ENCODE measurements at places on chromosomes 2 and 18. TPM values are rescaled to one million over a fixed set of nuclear protein-coding genes. Genes with fewer than 3 reads are reported as not detected.

DNA sequence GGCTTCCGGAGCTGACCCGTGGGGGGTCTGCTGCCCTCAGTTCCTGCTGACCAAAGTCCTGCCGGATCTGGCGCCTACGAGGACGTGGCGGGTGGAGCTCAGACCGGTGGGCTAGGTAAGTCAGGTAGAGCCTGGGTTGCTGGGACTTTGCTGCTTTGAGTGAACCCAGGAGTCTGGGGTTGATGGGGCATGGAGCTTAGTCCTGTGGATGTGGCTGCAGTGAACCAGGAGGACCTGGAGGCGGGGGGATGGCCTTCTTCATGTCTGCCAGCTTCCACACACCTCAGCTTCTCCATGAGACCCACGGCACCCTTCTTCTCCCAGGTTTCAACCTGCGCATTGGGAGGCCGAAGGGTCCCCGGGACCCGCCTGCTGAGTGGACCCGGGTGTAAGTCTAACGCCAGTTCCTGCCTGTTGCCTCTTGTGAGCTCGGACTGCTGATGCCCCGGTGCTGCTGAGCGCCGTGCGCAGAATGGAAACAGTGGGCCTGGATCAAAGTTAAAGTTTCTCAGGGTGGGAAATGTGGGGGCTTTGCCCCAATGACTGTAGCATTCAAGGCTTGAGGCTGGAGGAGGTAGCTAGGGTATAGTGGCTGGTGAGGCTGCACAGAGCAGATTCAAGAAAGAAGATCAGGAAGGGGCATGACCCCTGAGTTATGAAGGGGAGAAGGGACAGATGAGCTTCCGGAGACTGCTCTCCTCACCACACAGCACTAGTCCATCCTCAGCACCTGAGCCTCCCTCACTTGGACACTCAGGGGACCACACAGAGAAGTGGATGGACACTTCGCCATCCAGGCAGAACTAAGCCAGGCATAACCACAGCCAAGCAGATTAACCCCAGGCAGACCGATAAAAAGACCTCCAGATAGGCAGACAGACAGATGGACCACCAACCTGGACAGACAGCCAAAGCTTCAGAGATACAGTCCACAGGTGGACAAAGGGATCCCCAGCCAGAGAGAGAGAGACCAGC is 17.3 kb downstream of the PTPN18 start:
- H3K4me3 ChIP-seq, result peak overlapping the region; percentile 89
- peak overlapping the region; percentile 84 for H3K27ac ChIP-seq
- no peaks in the 10 kb centered on the region for H3K27me3 ChIP-seq

- no peak overlapping the region for H3K27ac ChIP-seq
- no peak overlapping the region for H3K4me3 ChIP-seq
- no peaks in the 10 kb centered on the region for H3K4me1 ChIP-seq
Measured at GRCh38 chr2:197024206-197024605, 97.7 kb upstream of the PGAP1 start.

DNA sequence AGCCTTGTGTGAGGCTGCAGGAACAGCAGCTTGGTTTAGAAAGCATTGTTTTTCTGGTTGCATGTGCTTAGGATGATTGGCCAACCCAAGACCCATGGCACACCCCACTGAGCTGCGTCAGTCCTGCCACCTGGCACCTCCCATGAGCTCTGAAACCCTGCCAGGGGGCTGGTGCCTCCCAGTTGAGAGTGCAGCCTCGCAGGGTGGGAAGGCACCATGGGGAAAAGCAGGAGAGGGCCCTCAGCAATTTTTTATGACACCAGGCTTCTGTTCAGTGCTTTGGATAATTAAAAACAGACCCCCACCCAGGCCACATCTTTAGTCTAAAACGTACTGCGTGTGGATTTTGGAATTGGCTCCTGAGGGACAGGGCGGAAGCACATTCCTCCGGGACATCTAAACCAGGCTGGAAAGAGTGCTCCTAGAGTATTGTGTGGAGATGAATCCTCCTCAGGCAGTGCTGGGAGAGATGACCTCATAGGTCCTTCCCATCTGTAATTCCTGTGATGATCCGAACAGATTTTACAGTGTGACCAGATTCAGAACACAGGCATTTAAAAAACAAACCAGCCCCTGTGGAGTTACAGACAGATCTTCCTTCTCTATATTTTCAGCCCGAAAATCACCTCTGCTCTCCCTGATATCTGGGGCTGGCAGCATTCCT is 438.3 kb downstream of the ZNF521 start:
- no peaks in the 10 kb centered on the region for H3K36me3 ChIP-seq
- no peak overlapping the region for H3K27ac ChIP-seq

- H3K4me1 ChIP-seq, result peaks cover 7% of the 10 kb centered on the region
- H3K27ac ChIP-seq, result no peak overlapping the region
- no peak overlapping the region for H3K4me3 ChIP-seq
- H3K36me3 ChIP-seq, result peaks cover 10% of the 10 kb centered on the region
Measured at GRCh38 chr2:171712051-171712450, 24.8 kb downstream of the DYNC1I2 start.

GRCh38 chr2:149314687-149315086 is 15.7 kb upstream of the LYPD6 start:
- no peaks in the 10 kb centered on the region for H3K27me3 ChIP-seq
- H3K4me1 ChIP-seq, result no peaks in the 10 kb centered on the region
- H3K4me3 ChIP-seq, result no peak overlapping the region
- H3K27ac ChIP-seq, result no peak overlapping the region

DNA sequence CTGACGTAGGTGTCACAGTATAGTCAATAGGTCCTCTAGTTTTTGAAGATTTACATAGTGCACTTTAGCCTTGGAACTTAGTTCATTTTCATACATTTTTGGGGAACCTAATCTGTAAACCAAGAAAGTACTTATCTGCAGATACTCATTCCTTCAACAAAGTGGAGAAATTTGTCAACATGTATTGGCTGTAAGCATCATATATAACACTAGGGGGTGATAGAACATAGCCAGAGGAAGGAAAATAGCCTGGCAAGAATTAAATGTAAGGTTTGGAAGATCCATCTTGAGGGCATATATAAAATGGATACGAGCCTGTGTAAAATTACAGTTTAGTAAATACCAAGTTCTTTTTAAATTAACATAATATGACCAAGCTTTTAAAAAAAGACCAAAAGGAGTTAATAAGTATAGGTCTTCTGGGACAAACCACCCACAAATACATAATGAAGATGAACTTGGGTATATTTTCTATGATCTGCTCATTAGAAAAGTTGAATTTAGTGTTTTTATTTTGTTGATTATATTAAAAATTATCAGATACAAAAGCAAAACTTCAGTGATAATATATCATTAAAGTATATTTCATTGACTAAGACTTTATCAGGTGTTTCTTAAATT is 18.2 kb downstream of the RPL37A start:
- H3K4me3 ChIP-seq, result no peak overlapping the region
- no peaks in the 10 kb centered on the region for H3K4me1 ChIP-seq
- no peaks in the 10 kb centered on the region for H3K36me3 ChIP-seq
- H3K27me3 ChIP-seq, result no peaks in the 10 kb centered on the region

DNA sequence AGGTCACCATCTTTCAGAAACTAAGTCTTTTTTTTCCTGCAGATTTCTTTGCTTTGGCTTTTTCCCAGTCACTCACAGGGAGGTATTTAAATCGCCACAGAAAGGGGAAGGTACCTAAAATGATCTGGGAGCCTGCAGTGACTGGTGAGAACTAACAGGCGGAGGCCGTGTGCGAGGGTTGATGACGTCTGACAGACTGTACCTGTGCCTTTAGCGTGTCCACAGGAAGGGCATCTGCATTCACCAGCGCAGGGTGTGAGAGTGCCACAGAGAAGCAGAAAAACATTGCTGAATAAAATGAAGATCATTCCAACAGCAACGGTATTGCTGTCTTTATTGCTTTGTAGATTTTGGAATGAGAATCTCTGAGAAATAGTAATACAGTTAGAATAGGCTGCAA is 5.7 kb downstream of the CTDP1 start:
- no peak overlapping the region for H3K4me3 ChIP-seq
- peaks cover 21% of the 10 kb centered on the region for H3K4me1 ChIP-seq
- no peaks in the 10 kb centered on the region for H3K36me3 ChIP-seq
- H3K27me3 ChIP-seq, result no peaks in the 10 kb centered on the region

- H3K27ac ChIP-seq, result no peak overlapping the region
- H3K36me3 ChIP-seq, result no peaks in the 10 kb centered on the region
- no peak overlapping the region for H3K4me3 ChIP-seq
- no peaks in the 10 kb centered on the region for H3K27me3 ChIP-seq
- H3K4me1 ChIP-seq, result no peaks in the 10 kb centered on the region
Measured at GRCh38 chr2:3302751-3303582, 74.7 kb downstream of the EIPR1 start.

DNA sequence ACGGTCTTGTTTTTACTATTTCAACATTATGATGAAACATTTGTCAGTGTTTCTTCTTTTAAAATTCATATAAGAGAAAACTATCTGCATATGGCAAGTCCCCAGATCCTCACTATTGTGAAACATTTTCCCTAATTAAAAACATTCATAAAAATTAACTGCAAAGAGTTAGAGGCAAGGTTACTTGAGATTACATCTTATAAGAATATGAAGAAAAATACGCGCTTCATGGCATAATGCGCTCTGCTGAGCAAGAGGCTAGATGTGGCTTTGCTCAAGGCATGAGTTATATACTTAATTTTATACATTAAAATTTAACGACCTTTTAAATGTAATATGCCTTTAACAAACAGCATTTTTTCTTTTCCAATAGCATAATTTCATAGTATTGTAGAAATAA is 166.4 kb upstream of the RPRM start:
- H3K4me1 ChIP-seq, result no peaks in the 10 kb centered on the region
- no peak overlapping the region for H3K4me3 ChIP-seq
- no peaks in the 10 kb centered on the region for H3K27me3 ChIP-seq
- no peaks in the 10 kb centered on the region for H3K36me3 ChIP-seq
- no peak overlapping the region for H3K27ac ChIP-seq

GRCh38 chr2:54456362-54456611 is 160 bp downstream of the SPTBN1 start:
- no peaks in the 10 kb centered on the region for H3K36me3 ChIP-seq
- H3K4me3 ChIP-seq, result peak overlapping the region; percentile 71
- DNase-seq, result no peak
- peak overlapping the region; percentile 92 for H3K27ac ChIP-seq
- H3K4me1 ChIP-seq, result peaks cover 34% of the 10 kb centered on the region

DNA sequence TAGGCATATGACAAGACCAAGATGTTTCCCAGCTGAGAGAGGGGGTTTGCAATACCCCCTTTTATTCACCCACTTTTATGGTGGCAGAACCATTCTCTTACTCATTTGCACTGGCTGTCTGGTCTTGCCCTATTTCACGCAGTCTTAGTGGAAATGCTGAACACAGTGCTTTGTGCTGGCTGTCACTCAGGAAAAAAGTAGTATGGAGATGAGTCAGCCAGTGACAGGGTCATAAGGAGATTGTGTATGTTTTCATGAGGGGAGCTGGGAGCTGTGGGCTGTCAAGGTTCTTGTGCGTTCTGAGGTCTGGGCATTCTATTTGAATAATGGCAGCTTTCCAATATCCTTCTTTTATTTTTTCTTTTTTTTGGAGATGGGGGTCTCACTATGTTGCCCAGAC is 10.9 kb upstream of the CNRIP1 start:
- no peaks in the 10 kb centered on the region for H3K36me3 ChIP-seq
- DNase-seq, result no peak
- H3K4me3 ChIP-seq, result no peak overlapping the region
- no peak overlapping the region for H3K27ac ChIP-seq

DNA sequence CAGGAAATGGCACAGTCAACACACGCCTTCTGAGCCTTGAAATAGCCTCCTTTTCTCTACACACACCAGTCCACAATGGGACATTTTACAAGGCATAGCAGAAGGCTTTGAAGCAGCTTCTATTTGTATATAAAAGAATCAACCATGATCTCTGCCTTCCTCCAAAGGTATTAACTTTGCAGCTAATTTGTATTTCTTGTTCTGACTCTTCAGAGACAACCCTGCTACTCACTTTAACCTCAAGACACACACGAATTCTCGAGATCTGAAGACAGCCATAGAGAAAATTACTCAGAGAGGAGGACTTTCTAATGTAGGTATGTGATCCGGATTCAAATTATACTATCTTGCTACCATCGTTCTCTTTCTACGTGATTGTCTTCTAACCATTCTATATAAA is 104.6 kb downstream of the VIT start:
- H3K27me3 ChIP-seq, result no peaks in the 10 kb centered on the region
- DNase-seq, result no peak
- H3K36me3 ChIP-seq, result no peaks in the 10 kb centered on the region
- H3K4me1 ChIP-seq, result no peaks in the 10 kb centered on the region

- H3K27ac ChIP-seq, result no peak overlapping the region
- H3K4me1 ChIP-seq, result no peaks in the 10 kb centered on the region
- no peaks in the 10 kb centered on the region for H3K36me3 ChIP-seq
- H3K4me3 ChIP-seq, result no peak overlapping the region
- DNase-seq, result no peak
Measured at GRCh38 chr2:162058973-162059668, 14.9 kb downstream of the DPP4 start.

- H3K36me3 ChIP-seq, result no peaks in the 10 kb centered on the region
- H3K4me3 ChIP-seq, result no peak overlapping the region
- no peak for DNase-seq
- no peaks in the 10 kb centered on the region for H3K27me3 ChIP-seq
- H3K27ac ChIP-seq, result no peak overlapping the region
Measured at GRCh38 chr2:118812552-118812951, 34.9 kb downstream of the EN1 start.

POTEI gene
- total RNA-seq, result not detected

TWIST2 gene
- total RNA-seq, result 214 TPM

TUBA3E gene
- total RNA-seq, result not detected

GAREM1 gene
- total RNA-seq, result 15.7 TPM

FOSL2 gene
- 213 TPM for total RNA-seq

VWA3B gene
- total RNA-seq, result not detected

CAPN14 gene
- total RNA-seq, result 4.7 TPM

LCT gene
- total RNA-seq, result not detected

DYNAP gene
- not detected for total RNA-seq

FHL2 gene
- 62.1 TPM for total RNA-seq

All from vagina (tissue), 2 donors.